ENCODE measurements at places on chromosomes 3 and 15. TPM values are rescaled to one million over a fixed set of nuclear protein-coding genes. Genes with fewer than 3 reads are reported as not detected.

GRCh38 chr3:56997041-56997440, 63.4 kb upstream of the SPATA12 start:
- no peak for DNase-seq

DNA sequence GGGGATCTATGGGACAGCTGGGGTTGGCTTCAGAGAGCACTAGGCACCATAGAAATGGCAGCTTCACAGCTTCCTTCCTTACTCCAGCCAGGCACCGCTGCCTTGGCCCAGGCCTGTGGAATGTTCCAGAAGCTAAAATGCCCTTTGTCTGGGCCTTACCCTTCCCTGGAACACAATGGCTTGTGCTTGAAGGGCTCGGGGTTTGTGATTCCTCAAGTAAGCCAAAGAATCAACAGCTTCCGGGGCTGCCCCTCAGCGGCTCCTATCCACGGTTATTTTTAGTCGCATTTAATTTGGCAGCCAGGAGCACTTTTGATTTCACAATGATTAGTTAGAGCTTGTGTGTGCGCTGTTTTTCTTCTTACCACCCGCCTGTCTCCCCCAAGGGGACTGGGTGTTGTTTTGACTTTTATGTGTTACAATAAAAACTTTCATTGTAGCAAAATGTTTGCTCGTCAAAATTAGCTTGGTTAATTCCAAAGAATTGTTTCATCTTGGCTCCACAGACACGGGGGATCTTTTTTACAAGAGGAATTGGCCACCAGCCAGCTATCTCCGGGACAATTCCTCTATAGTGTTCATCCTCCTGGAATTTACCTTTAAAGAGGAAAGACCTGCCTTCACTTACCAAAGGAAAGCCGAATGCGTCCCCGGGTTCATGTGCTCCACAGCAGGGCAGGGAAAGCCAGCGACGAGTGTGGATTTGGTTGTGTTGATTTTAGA, 73.8 kb downstream of the TLE3 start:
- DNase-seq, result peak; percentile 41

PLCH1 gene
- total RNA-seq, result 0.50 TPM

CFAP161 gene
- 0.94 TPM for total RNA-seq

All from left ventricle myocardium superior (tissue), 1 donor.